ENCODE measurements at places on chromosomes 1 and 21.

GRCh38 chr1:34113887-34114286 is 51.1 kb downstream of the CSMD2 start:
- DNase-seq: peak; percentile 19

- no peak for DNase-seq
These were observed 15.8 kb downstream of the APP start for GRCh38 chr21:26154753-26155152.

DNA sequence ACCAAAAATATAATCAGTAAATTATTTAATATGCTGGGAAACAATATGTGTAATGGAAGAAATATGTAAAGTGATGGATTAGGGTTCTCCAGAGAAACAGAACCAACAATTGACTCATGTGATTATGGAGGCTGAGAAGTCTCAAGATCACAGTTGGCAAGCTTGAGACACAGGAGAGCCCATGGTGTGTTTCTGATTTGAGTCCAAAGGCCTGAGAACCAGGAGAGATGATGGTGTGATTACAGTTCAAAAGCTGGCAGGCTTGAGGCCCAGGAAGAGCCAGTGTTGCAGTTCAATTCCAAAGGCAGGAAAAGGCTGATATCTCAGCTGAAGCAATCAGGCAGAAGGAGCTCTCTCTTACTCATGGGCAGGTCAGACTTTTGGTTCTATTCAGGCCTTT is 138.8 kb upstream of the NBPF11 start:
- no peak for DNase-seq

DNA sequence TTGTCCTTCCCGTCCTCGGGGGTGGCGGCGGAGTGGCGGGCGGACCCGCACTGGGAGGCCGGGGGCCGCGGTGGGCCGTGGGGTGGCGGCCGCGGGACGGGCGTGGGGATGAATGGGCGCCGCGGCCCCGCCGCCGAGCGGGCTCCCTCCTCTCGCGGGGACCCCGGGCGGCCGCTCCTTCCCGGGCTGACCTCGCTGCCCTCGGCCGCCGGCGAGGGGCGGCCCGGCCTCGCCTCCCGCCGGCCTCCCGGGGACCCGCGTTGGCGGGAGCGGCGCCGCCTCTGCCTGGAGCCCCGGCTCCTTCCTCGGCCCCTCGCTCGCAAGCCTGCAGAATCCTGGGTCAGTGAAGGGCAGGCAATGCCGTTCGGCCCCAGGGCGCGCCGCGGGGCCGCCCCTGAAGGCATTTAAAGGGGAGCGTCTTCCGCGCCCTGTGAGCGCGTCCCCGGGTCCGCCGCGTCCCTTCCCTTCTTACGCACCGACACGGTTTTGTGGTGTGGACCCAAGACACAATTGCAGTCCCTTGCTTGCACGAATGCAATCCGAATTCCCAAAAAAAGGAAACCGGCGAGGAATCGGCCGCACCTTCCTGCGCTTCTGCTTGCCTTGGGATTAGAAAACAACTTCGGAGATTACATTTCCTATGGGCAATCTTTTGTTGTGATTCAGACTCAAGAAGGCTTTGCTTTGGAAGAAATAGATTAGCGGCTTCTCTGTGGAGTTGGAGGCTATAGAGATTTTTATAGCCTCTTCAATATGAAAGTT is 776 bp downstream of the ITSN1 start:
- DNase-seq: no peak

GRCh38 chr1:212485913-212486618 is 53.3 kb downstream of the NENF start:
- peak; percentile 91 for DNase-seq

- peak; percentile 48 for DNase-seq
These were observed 20.0 kb upstream of the EPHA2 start for GRCh38 chr1:16175610-16176553.

- DNase-seq: no peak
These were observed 17.4 kb downstream of the TNFRSF1B start for GRCh38 chr1:12184008-12184681.

DNA sequence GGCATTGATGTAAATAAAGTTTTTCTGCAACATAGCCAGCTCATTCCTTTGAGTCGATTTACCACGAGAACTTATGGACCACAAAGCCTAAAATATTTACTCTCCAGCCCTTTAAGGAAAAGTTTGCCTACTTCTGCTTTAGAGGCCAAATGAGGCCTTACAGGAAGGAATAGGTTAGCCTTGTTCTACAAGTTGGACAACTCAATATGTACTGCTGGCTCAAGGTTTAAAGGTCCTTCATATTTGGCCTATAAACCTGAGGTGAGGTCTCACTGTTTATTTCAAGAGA is 144.5 kb upstream of the DNAH14 start:
- no peak for DNase-seq

DNA sequence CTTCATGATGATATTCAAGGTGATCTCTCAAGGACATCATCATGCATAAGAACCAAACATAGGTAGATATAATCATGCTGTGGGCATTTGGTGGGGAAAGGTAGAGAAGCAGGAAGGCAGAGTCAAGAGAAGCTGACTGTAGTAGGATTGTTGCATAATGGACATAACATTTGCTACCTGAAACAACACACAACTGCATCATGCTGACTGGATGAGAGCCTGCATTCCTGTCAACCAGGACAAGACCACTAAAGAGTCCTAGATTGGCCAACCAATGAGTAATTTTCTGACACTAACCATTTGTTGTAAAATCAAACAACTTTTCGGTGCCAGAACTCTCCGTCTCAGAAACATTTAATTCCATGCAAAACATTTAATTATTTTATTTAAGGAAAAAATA is 377.2 kb downstream of the PLPP3 start:
- no peak for DNase-seq

- no peak for DNase-seq
These were observed 39.7 kb upstream of the ATP1A1 start for GRCh38 chr1:116333171-116334014.

GRCh38 chr1:79617777-79618176 is 611.2 kb upstream of the ADGRL4 start:
- no peak for DNase-seq

GRCh38 chr1:20956272-20956671 is 169.2 kb upstream of the HP1BP3 start:
- DNase-seq: no peak

GRCh38 chr1:12745126-12745991 is 641 bp upstream of the CFAP107 start:
- no peak for DNase-seq

GRCh38 chr21:15077529-15078145 is 12.8 kb upstream of the NRIP1 start:
- no peak for DNase-seq

- peak; percentile 97 for DNase-seq
These were observed at the start of the genes CNST and TFB2M for GRCh38 chr1:246566128-246566812. TSS of gene CNST (plus strand) at chr1:246566456. CDS start at chr1:246591563, 25,107 bp downstream. TSS of gene TFB2M (minus strand) at chr1:246566261. CDS start at chr1:246566138, 123 bp downstream.

GRCh38 chr21:45316871-45317397 is 29.2 kb upstream of the POFUT2 start:
- DNase-seq: no peak

GRCh38 chr1:47622776-47623556 is 185.1 kb downstream of the FOXD2 start:
- no peak for DNase-seq

- DNase-seq: peak; percentile 87
These were observed at the start of the genes PIGP and TTC3 for GRCh38 chr21:37072988-37073416. TSS of gene PIGP (minus strand) at chr21:37073071. CDS start at chr21:37072515, 556 bp downstream. TSS of gene TTC3 (plus strand) at chr21:37073254. CDS start at chr21:37087258, 14,004 bp downstream.

DNA sequence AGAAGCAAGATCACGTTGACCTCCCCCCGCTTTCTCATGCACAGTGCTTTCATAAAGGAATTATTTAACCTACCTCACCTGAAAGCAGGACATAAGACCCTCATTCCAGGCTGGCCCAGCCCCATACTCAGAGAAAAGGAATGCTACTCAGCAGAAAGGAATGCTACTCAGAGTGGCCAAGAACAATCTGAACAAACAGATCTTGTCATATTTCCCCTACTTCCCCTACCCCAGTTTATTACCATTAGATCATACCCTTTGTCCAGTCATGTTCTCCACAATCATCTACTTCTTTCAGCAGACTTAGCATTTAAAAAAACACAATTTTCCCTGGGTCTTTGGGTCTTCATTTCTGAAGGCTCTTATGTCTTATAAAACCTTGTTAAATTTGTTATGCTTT is 89.8 kb downstream of the SLC16A1 start:
- DNase-seq: no peak

GRCh38 chr1:36083219-36083618 is 675 bp upstream of the TEKT2 start:
- no peak for DNase-seq

Measured in NCI-H2029 (cell line).